Stimulated activated naive CD4-positive, alpha-beta T cell treated with Interleukin-2 at 50 U/mL for 16 hours (primary cell): ENCODE measurements at places on chromosomes 6 and 20.

GRCh38 chr20:50883856-50884255, 47.4 kb downstream of the ADNP start:
- DNase-seq = no peak

- no peak for DNase-seq
These were observed 8.5 kb downstream of the GRIK2 start for GRCh38 chr6:101401792-101402621.

- no peak for DNase-seq
These were observed 8.8 kb upstream of the MAPRE1 start for GRCh38 chr20:32810941-32811340.

DNA sequence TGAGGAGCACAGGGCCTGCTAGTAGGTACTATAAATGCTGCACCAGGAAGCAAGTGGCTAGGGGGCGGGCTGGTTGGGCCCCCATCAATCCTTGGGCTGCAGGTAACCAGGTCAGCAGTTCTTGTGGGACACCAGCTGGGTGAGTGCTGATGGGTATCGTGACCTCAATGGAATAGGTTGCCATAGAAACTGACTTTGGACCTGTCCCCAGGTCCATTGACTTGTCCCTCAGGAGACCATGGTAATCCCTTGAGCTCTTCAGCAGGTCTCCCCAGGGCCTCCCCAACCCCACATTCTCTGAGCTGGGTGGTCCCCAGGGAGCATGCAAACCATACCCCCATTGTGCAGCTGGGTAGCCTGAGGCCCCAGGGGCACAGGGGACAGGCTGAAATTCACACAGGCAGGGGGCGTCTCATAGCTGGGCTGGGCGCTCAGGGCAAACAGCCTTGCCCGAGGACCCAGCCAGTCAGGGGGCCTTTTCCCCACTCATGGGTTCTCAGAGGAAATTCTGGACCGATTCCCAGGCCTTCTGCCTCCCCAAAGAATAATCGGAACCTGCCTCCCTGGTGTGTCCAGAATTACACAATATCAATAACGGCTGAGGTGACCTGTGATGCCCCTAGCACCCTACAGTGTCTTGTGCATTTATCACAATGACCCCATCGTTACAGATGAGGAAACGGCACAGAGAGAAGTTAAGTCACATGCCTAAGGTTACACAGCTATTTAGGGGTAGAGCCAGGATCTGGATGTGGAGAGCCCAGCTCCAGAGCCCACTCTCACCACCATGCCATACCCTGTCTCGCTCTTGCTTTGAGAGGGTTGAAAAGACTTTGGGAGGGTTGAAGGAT, 35.9 kb downstream of the SRC start:
- DNase-seq = no peak

GRCh38 chr20:31918466-31919105, 33.3 kb downstream of the PDRG1 start:
- no peak for DNase-seq

DNA sequence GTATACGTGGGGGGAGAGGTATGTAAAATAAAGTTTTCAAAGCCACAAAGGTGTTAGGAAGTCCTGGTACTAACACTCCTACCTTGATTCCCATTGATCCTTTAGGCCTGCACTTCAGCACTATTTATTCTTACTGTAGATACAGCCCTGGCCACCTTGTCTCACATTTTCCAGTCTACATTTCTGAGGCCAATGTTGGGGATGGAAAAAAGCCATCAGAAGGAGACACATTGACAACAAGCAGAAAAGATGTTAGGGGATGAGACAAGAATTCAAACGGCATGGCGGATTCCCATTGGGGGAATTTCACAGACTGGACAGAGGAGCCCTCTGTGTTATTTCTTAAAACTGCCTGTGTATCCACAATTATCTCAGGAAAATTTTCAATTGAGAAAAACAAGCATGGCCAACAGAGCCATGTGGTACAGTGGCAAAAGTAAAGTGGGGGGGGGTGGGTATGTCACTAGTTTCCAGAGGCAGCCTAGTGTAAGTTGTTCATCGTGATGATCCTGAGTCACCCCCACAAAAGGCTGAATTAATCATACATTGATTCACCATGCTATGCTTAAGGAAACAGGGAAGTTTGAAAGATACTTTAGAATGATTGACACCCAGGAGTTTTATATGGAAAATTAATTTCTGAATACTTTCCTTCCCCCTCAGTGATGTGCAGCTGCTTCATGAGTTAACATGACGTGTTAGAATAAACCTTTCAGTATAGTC, 40.5 kb downstream of the RREB1 start:
- no peak for DNase-seq

- DNase-seq = no peak
These were observed 3.5 kb upstream of the SLCO4A1 start for GRCh38 chr20:62638679-62639406.

DNA sequence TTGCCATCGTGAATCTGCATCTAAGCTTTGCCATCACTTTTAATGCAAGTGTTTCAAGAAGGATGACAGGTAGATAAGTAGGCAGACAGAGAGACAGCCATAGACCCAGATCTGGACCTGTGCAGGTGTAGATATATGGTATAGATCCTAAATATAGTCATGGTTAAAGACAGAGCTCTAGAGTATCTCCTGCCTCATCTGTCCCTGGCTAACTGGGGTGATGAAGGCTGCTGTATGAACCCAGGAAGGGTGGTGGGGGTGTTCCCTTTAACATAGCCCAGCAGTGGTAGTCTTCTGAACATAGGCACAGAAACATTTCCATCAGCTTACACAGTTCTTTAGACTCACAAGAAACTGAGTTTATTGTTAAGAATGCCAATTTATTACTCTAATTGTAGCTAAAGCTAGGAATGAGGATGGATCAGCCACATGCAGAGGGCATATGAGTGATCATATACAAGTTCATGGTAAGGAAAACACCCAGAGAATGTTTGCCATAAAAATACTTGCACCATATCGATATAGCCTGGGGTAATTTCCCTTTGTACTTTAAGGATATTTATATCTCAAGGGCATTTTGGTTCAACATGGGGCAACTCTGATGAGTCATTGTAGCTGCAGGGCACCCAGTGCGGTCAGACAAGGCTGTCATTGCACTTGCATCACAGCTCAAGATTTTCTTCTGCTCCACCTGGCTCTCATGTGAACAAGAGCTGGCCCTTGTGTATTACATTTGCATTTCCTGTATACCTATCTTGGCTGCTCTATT, 587.2 kb downstream of the EPM2A start:
- DNase-seq = no peak

DNA sequence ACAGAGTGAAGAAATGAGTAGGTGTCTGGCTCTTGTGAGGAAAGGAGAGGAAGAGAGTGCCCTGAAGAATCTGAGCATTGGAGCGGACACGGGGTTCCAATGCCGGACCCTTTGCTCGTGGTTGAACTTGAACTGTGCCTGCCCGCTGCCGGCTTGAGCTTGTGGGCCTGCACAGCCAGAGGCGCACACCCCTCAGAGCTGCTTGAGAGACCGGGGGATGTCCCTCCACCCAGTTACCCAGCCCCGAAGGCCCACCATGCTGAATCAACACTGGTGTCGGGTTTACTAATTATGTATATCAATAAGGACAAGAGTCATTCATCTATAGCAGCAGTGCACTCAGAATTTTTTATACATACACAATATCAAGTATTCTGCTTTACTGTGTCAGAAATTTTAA, 218.3 kb upstream of the CST7 start:
- DNase-seq = no peak

DNA sequence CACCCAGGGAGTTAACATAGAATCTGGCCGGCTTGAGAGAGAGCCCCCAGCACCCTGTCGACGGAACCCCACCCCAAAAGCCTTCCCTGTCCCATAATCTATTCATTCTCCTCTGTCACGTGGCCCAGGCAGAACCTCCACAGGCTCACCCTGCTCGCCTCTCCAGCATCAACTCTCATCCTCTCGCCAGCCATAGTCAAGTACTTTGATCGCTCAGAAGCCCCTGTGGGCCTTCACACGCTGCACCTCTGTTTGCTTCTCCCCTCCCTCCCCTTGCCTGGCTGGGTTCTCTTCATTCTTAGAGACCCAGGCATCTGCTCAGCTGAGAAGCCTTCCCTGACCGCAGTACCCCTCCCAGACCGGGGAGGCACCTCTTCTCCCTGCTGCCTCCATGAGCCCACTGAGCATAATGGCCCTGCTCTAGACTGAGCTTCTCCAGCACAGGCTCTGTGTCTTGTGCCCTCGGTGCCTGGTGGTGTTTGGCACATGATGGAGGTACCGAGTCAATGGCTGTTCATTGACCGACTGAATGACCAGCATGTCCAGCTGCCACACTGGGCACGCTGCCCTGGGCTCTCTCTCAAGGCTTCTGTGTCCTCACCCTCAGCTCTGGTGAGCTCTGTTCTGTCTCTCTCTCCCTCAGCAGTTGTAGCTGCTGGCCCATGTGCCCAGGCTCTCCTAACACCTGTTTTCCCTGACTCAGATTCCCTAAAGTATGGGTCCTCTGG, 33.7 kb downstream of the PKIG start:
- no peak for DNase-seq

DNA sequence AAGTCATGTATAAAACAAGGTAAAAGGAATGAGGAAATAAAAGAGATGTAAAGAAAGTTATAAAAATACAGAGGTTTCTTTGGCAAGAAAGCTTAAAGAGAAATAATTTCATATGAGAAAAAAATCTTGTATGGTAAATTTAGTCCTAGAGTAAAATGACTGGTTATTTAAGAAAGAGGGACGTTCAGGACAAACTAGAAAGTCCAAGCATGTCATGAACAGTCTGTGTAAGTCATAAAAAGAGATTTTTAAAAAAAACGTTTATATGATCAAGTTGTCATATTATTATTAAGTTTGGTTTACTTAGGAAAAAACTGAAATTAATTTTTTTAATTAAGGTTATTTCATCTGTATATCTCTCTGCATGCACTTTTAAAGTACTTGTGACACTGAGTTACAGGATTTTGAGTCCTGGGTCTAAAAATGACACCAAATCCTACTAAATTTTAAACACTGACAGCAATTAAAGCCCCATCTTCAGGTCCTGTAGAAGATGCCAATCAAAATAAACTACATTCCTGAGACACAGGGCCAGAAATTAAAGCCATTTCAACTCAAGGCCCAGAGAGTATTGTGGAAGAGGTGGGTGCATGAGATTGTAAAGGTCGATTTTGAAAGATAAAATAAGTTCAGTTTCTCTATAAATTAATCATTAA, 62.4 kb downstream of the AGPAT4 start:
- DNase-seq = no peak

DNA sequence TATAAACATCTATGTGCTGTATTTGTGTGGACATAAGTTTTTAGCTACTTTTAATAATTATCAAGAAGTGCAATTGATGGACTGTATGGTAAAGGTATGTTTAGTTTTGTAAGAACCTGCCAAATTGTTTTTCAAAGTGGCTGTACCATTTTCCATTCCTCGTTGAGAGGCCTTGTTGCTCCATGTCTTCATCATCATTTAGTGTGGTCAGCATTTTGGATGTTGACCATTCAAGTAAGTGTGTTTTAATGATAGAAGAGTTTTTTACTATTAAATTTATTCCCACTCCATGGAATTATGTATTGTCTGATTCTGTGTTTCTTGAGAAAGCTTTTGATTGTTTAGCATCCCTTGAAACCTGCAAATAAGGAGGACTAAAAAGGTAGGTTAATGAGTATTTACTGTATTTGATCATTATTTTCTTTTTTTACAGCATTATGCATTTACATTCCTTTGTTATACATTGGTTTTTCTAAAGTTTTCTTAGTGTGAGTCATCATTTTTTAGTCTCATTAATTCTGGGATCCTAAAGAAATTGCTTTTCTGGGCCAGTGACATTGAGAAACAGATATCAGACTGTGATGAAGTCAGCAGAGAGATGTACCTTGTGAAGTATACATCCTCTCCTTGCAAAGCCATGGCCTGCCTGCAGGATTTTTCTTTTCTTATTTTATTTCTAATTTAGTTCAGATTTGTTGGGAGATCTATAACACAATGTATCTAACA, 312.8 kb upstream of the PTCHD4 start:
- no peak for DNase-seq

DNA sequence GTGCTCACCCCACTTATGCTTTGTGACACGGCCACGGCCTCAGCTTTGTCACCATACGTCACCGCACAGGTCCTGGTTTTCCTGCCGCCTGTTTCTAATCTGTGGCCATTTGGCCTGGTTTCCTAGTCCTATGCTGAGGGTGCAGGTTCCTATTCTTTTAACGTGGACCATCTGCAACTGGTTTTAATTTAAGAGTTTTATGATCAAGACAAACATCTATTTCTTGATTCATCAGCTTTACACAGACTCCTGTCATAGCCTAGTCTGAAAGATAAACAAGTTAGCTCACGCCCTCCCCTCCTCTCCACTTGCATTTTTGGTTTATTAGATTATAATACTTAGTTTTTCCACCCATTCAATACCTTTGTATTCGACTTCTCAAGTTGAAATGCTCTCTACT, 97.5 kb upstream of the RPS6KA2 start:
- DNase-seq = no peak

- no peak for DNase-seq
These were observed 21.2 kb downstream of the TRIM15 start for GRCh38 chr6:30184417-30185031.

- no peak for DNase-seq
These were observed 82.8 kb downstream of the ZMYND8 start for GRCh38 chr20:47273591-47274235.

GRCh38 chr6:44933108-44933507, 395.0 kb upstream of the RUNX2 start:
- DNase-seq = no peak

DNA sequence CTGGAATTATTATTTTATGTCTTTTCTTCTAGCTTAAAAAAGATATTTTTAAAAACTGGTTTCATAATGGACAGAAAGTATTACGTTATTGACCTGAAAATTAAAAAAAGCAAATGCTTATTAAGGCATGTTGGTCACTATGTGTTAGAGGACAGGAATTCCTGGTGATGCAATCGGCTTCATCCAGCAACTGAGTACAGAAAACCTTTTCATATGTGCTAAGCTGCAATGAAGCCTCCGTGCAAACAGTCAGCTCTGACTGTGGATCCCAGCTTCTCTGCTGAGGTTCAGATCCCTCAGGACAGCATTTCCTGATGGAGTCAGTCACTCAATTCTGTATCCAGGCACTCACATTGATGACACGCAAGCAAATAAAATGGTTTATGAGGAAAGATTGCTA, 22.7 kb upstream of the BMP2 start:
- DNase-seq = no peak

GRCh38 chr20:14915356-14915755, 577.9 kb upstream of the FLRT3 start:
- no peak for DNase-seq

DNA sequence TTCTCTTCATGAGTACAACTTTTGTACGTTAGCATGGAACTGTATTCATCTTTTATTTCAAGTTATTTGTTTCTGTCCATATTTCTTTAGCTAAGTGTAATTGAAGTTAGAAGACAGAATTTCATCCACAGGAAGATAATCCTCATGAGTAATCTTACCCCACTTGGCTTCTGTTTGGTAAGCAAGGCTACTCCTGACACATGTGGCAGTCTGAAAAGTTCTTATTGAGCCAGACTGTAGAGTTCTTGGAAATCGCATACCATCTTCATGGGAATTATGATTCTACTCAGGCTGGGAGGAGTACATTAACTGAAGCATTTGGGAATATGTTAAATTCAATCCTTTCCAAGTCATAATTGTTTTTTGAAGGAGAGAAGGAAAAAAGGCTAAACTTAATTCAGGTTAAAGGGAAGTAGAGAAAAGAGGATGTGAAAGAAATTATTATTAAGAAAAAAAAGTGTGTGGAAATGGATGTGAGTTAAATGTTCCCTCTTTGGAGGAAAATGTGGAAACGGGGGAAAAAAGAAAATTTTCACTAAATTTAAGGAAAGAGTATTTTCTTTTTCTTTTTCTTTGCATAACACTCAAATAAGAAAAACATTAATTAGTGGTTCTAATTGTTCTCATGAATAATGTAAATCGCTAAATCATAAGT, 41.5 kb upstream of the TENT5A start:
- no peak for DNase-seq

GRCh38 chr6:10411971-10412460, 2.9 kb downstream of the TFAP2A start:
- peak; percentile 54 for DNase-seq
